Activated CD8-positive, alpha-beta T cell treated with anti-CD3 and anti-CD28 coated beads, Interleukin-2, amount 10 ng/mL, durations not matched to agents 7 days and 5 days (primary cell): ENCODE measurements at places on chromosomes 2 and 18. TPM values are rescaled to one million over a fixed set of nuclear protein-coding genes. Genes with fewer than 3 reads are reported as not detected.
A peak's percentile ranks its signal among the peaks of the same experiment; 100 is the strongest.

GRCh38 chr2:1259746-1260145 is 153.5 kb upstream of the TPO start:
- no peaks in the 10 kb centered on the region for H3K36me3 ChIP-seq
- H3K4me1 ChIP-seq: no peaks in the 10 kb centered on the region
- no peak overlapping the region for H3K4me3 ChIP-seq
- DNase-seq: no peak
- H3K27me3 ChIP-seq: no peaks in the 10 kb centered on the region
- H3K27ac ChIP-seq: no peak overlapping the region

GRCh38 chr2:58612973-58613372 is 371.8 kb upstream of the FANCL start:
- H3K27ac ChIP-seq: no peak overlapping the region
- no peak overlapping the region for H3K4me3 ChIP-seq
- no peaks in the 10 kb centered on the region for H3K27me3 ChIP-seq
- H3K36me3 ChIP-seq: no peaks in the 10 kb centered on the region
- no peaks in the 10 kb centered on the region for H3K4me1 ChIP-seq
- no peak for DNase-seq

DNA sequence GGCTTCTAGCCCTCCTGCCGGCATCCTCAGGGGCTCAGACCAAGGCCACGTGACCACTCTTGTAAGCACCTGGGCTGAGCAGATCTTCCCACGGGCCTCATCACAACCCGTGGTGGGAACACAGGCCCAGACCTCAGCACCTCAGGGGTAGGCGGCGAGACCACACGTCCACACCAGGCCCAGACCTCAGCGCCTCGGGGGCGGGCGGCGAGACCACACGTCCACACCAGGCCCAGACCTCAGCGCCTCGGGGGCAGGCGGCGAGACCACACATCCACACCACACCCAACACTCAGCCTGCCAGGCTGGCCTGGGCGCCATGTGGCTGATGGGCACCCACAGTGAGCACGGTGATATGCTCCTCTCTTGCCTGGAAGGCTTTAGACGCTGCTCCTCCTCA is 334.4 kb upstream of the SALL3 start:
- H3K4me3 ChIP-seq: no peak overlapping the region
- H3K4me1 ChIP-seq: no peaks in the 10 kb centered on the region
- DNase-seq: no peak
- H3K27ac ChIP-seq: no peak overlapping the region

DNA sequence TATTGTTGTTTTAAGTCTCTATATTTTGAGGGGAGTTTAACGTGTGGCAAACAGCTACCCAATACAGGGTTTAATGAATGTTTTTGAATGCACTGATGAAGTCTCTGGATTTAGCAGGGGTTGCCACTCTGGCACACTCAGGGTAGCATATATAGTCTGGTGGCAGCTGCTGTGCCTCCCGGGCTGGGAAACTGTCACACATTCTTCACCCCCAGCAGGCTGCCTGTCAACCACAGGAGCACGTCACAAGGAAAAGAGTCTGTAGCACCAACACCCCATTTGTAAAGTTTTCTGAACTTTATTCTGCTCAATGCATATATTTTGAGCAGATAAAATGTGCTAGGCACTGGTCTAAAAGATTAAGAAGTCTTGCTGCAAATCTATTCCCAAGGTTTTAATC is 39.3 kb downstream of the NGEF start:
- no peaks in the 10 kb centered on the region for H3K36me3 ChIP-seq
- DNase-seq: no peak
- H3K27me3 ChIP-seq: peaks cover 2% of the 10 kb centered on the region
- no peaks in the 10 kb centered on the region for H3K4me1 ChIP-seq
- H3K4me3 ChIP-seq: no peak overlapping the region

- no peaks in the 10 kb centered on the region for H3K4me1 ChIP-seq
- H3K4me3 ChIP-seq: no peak overlapping the region
- no peaks in the 10 kb centered on the region for H3K36me3 ChIP-seq
- H3K27ac ChIP-seq: no peak overlapping the region
- H3K27me3 ChIP-seq: no peaks in the 10 kb centered on the region
These were observed 273.1 kb downstream of the PLCL1 start for GRCh38 chr2:198077477-198077876.

GRCh38 chr2:234403074-234403473 is 93.8 kb downstream of the ARL4C start:
- DNase-seq: no peak
- no peak overlapping the region for H3K27ac ChIP-seq
- peaks cover 9% of the 10 kb centered on the region for H3K36me3 ChIP-seq
- no peak overlapping the region for H3K4me3 ChIP-seq
- H3K27me3 ChIP-seq: no peaks in the 10 kb centered on the region

DNA sequence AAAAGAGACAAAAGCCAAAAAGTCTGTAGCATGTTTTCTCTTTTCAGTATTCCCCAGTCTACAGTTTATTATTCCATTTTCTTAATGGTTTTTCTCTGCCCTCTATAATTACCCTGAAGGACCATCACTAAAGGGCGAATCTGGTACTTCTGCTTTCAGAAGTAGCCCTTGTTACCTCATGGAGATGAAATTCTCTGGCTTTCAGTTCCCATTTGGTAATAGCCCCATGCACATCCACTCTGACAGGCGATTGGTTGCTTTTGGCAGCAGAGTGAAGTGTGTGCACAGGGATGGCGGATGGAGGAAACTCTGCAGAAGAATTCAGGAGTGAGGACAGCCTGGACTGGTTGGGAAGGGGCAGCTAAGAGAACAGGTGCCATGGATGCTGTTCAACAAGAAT is 66.3 kb upstream of the NABP1 start:
- no peak for DNase-seq
- H3K4me1 ChIP-seq: peaks cover 4% of the 10 kb centered on the region
- no peak overlapping the region for H3K27ac ChIP-seq
- no peaks in the 10 kb centered on the region for H3K27me3 ChIP-seq

- H3K4me3 ChIP-seq: no peak overlapping the region
- H3K36me3 ChIP-seq: no peaks in the 10 kb centered on the region
These were observed 299.5 kb upstream of the SOX11 start for GRCh38 chr2:5392658-5393057.

DNA sequence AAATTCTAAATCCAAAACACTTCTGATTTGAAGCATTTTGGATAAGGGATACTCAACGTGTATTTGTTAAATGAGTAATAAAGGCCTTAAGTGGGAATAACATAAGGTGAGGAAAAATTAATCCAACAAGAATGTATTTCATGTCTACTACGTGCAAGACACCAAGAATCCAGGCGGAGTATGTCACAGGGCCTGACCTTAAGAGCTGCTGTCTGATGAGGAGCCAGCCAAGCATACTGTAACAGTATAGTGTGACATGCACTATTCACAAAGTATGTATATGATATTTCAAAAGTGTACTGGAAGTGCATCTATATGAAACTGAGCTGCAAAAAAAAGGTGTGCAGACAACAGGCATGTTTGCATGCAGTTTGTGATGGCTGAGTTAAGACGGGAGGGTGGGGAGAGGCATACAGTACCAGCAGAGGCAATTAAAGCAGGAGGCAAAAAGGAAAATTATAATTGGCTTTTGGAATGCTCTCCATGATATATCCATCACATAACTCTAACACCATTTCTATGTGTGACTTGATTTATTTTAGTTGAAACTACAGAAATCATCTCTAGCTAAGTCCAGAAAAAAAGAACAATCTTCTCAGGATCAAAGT is 18.2 kb downstream of the IWS1 start:
- peaks cover 44% of the 10 kb centered on the region for H3K36me3 ChIP-seq
- no peak overlapping the region for H3K27ac ChIP-seq
- no peaks in the 10 kb centered on the region for H3K27me3 ChIP-seq
- H3K4me1 ChIP-seq: peaks cover 28% of the 10 kb centered on the region
- DNase-seq: no peak

DNA sequence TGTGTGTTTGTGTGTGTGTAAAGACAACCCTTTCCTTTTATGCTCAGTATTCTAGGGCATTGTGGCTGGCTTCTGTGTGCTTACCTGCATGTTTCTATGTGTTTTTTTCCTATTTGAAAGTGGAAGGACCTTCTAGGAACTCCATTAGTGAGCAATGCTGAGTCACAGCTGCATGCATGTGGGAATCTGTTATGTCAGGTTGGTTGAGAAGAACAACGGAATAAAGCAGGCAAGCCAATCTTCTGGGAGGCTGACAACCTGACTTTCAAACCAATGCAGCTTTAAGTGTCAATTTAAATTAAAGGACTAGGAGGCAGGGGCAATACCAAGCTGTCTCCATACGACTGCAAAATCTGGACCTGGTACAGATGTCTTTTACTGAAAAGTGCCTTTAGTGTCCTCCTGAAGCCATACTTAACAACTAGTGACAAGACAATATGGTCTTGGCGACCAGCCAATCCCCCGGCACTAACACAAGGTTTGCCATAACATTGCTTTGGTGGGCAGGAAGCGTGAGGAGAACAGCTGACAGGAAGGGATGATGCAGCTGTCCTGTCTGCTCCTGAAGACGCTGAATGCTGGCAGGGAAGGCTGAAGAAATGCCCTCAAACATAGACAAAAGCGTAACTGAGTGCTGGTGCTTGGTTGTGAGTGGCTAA is 514.7 kb upstream of the CDH7 start:
- no peak for DNase-seq
- H3K4me3 ChIP-seq: no peak overlapping the region
- H3K4me1 ChIP-seq: no peaks in the 10 kb centered on the region
- no peak overlapping the region for H3K27ac ChIP-seq
- H3K27me3 ChIP-seq: no peaks in the 10 kb centered on the region
- H3K36me3 ChIP-seq: no peaks in the 10 kb centered on the region

DNA sequence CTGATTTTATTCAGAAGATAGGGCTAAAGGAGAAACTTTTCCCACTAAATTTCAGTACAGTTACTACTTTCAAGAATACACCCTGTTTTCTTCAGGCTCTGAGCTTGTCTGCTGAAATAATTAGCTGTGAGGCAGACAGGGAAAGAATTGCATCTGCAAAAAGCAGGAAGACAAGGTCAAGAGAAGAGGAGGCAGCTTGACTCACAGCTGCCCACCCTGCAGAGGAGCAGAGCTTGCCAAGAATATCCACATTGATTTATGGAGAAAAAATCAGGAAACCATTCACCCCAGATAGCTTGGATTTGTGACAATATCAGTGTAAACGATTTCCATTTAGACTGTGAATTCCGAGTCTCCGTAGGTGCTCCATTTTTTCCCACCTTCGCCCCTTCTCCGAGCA is 49.0 kb downstream of the ACTR2 start:
- H3K4me3 ChIP-seq: no peak overlapping the region
- peak; percentile 4 for DNase-seq
- no peak overlapping the region for H3K27ac ChIP-seq
- peaks cover 23% of the 10 kb centered on the region for H3K36me3 ChIP-seq
- H3K27me3 ChIP-seq: no peaks in the 10 kb centered on the region
- peaks cover 15% of the 10 kb centered on the region for H3K4me1 ChIP-seq

GRCh38 chr18:3842844-3843243 is 392.9 kb downstream of the TGIF1 start:
- H3K4me1 ChIP-seq: no peaks in the 10 kb centered on the region
- H3K36me3 ChIP-seq: no peaks in the 10 kb centered on the region
- no peak overlapping the region for H3K27ac ChIP-seq

DNA sequence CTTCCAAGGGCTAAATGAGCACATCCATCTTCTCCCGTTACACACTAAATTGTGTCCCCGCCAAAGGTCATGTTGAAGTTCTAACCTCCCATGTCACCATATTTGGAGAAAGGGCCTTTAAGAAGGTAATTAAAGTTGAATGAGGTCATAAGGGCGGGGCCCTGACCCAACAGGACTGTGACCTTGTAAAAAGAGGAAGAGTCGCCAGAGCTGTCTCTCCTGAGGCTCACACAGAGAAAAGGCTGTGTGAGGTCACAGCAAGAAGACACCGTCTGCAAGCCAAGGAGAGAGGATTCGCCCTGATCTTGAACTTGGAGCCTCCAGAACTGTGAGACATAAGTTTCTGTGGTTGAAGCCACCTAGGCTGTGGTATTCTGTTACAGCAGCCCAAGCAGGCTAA is 24.1 kb downstream of the TRABD2A start:
- H3K27me3 ChIP-seq: no peaks in the 10 kb centered on the region
- peak overlapping the region; percentile 87 for H3K27ac ChIP-seq
- peak overlapping the region; percentile 40 for H3K4me3 ChIP-seq
- DNase-seq: peak; percentile 75
- H3K36me3 ChIP-seq: peaks cover 76% of the 10 kb centered on the region

DNA sequence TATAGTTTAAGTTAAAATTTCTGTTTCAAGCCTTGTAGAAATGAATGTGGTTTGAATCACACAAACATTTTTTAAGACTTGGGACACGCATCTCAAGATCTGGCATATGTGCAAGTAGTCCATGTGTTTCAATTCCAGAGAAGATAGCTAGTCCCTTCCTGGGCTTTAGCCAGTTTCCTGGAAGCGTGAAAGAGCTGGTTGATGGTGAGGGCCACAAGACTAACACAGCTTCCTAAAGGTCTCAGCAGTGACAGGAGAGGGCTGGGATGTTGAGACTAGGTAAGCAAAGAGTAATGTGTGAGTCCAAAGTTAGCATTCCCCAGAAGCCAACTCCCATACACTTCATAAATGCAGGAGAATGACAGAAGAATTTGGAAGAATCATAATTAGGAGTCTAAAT is 111.9 kb upstream of the MAP2 start:
- H3K27me3 ChIP-seq: no peaks in the 10 kb centered on the region
- DNase-seq: no peak
- H3K4me3 ChIP-seq: no peak overlapping the region
- no peak overlapping the region for H3K27ac ChIP-seq

- no peaks in the 10 kb centered on the region for H3K36me3 ChIP-seq
- no peak overlapping the region for H3K27ac ChIP-seq
- peaks cover 9% of the 10 kb centered on the region for H3K27me3 ChIP-seq
- H3K4me3 ChIP-seq: no peak overlapping the region
- peaks cover 5% of the 10 kb centered on the region for H3K4me1 ChIP-seq
- DNase-seq: peak; percentile 75
These were observed 123.7 kb downstream of the ALPK2 start for GRCh38 chr18:58505181-58505580.

GRCh38 chr18:24460388-24460787 is at the start of gene HRH4:
TSS of gene HRH4 (plus strand) at chr18:24460637. CDS start at chr18:24460729, 92 bp downstream.
- H3K4me1 ChIP-seq: peaks cover 3% of the 10 kb centered on the region
- DNase-seq: no peak
- H3K4me3 ChIP-seq: no peak within 1 kb of the TSS
- H3K36me3 ChIP-seq: no peaks in the 10 kb centered on the region
- H3K27me3 ChIP-seq: no peaks in the 10 kb centered on the region

- H3K27ac ChIP-seq: no peak overlapping the region
- peaks cover 2% of the 10 kb centered on the region for H3K27me3 ChIP-seq
- DNase-seq: no peak
- H3K4me3 ChIP-seq: no peak overlapping the region
- no peaks in the 10 kb centered on the region for H3K36me3 ChIP-seq
These were observed 216.4 kb upstream of the OSR1 start for GRCh38 chr2:19574778-19575260.

- H3K4me1 ChIP-seq: no peaks in the 10 kb centered on the region
- no peak for DNase-seq
- H3K4me3 ChIP-seq: no peak overlapping the region
- no peaks in the 10 kb centered on the region for H3K36me3 ChIP-seq
- no peak overlapping the region for H3K27ac ChIP-seq
- H3K27me3 ChIP-seq: no peaks in the 10 kb centered on the region
These were observed 264.2 kb downstream of the RPRM start for GRCh38 chr2:153214337-153214736.

The TGFA gene
- total RNA-seq: 0.13 TPM

The PKDCC gene
- not detected for total RNA-seq

The VSNL1 gene
- not detected for total RNA-seq

The AOX1 gene
- 0.08 TPM for total RNA-seq

The ITGA4 gene
- 144 TPM for total RNA-seq

The LOXHD1 gene
- total RNA-seq: 0.63 TPM

The FOXI3 gene
- total RNA-seq: not detected

The POTEI gene
- not detected for total RNA-seq

The UGT1A8 gene
- not detected for total RNA-seq

The LINC00305 gene
- total RNA-seq: not detected

The SEMA4C gene
- 24.5 TPM for total RNA-seq
